ENCODE measurements at places on chromosomes 12 and 14.

DNA sequence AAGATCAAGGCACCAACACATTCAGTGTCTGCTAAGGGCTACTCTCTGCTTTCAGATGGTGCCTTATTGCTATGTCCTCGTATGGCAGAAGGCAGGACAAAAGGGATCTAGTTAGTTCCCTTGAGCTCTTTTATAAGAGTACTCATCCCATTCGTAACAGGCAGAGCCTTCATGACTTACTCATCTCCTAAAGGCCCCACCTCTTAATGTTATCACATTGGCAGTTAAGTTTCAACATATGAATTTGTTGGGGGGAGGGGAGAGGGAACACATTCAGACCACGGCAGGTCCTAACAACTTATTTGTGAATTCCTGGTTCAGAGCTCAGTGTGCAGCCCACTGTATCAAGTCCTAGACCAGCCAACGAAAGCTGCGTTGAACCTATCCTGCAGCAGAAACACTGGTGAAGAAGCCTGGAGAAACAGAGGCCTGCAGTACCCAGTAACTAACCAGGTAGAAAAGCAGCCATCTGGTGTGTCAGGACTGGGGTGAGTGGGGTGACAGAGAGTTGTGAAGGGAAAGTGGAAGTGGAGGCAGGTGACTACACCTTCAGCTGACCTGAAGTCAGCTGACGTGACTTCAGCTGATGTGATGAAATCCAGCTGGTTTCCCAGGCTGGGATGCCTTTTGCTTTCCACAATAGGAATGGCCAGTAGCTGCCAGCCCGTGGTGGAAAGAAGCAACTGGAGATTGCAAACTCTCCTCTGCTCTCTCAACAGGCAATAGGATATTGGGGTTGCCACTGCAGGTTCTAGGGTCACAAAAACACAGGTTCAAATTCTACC, 101.6 kb upstream of the PLXNC1 start:
- no peak for DNase-seq

- no peak for DNase-seq
Observed at GRCh38 chr12:1929985-1930802, 11.7 kb upstream of the CACNA2D4 start.

DNA sequence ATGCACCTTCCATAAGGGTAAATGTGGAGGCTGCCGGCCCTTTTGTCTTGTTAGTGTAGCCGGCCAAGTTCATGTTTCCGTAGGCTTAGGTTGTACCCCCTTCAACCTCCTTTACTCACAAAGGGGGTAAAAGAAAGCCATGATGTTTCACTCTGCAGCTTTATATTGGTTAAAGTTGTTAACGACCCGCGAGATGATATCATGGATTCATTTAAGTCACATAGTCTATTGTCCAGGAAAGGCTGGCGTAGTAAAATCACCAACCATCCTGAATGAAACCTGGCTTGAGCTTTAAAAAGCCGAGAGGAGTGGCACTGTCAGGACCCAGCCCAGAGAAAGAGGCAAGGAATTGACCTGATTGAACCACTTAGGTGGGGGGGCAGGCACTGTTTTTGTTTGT, 1.3 kb downstream of the UNG start:
- DNase-seq, result no peak

GRCh38 chr14:95300697-95301526, 18.8 kb downstream of the CLMN start:
- no peak for DNase-seq

GRCh38 chr12:107560899-107561285, 124.7 kb upstream of the PWP1 start:
- DNase-seq, result no peak

DNA sequence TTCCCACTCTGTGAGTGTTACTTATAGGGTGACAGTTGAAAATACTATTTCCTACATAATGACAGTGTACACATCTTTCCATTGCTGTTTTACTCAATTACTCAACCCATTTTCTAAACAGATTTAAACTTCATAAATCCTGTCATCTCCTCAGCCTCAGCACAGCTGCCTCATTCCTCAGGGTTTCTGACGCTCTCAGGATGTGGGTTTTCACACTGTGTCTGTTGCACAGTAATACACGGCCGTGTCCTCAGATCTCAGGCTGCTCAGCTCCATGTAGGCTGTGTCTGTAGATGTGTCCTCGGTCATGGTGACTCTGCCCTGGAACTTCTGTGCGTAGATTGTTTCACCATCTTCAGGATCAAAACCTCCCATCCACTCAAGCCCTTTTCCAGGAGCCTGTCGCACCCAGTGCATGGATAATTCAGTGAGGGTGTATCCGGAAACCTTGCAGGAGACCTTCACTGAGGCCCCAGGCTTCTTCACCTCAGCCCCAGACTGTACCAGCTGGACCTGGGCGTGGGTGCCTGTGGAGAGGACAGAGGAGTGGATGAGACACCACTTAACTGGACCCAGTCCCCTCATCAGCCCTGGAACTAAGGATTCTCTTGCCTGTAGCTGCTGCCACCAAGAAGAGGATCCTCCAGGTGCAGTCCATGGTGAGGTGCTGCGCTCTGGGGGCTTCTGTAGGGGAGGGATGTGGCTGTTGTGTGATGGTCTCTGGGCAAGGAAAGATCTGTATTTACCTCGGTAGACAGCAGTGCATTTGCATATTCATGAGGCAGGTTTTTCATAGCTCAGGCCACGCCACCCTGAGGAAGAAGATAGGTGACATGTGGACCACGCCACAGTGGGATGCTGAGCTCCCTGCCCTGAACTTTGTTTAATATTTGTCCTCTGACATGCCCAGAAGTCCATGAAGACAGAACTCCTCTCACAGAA, 750.2 kb downstream of the TMEM121 start:
- no peak for DNase-seq

DNA sequence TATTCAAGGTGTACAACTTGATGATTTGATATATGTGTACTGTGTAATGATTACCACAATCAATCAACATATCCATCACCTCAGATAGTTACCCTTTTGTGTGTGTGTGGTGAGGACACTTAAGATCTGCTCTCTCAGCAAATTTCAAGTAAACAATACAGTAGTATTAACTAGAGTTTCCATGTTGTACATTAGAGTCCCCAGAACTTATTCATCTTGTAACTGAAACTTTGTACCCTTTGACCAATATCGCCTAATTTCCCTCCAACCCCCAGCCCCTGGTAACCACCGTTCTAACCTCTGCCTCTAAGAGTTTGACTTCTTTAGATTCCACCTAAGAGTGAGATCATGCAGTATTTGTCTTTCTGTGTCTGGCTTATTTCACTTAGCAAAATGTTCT, 12.1 kb downstream of the ADCK1 start:
- no peak for DNase-seq

GRCh38 chr12:70571705-70572268, 65.4 kb downstream of the PTPRB start:
- DNase-seq, result no peak

DNA sequence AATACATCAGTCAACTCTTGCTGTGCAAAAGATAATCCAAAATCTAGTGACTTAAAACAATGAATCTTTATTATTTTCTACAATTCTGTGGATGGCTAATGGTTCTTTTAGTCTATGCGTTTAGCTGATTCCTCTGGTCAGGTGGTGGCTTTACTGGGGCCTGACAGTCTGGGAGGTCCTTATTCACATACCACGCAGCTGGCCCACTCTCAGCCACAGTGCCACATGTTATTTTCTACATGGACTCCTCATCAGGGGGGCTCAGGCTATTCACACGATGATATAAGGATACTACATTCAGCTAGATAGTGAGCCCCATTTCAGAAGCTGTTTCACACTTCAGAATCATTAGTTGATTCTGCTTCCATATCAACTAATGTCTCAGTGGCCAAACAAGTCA, 287.5 kb upstream of the MGAT4C start:
- DNase-seq, result no peak

DNA sequence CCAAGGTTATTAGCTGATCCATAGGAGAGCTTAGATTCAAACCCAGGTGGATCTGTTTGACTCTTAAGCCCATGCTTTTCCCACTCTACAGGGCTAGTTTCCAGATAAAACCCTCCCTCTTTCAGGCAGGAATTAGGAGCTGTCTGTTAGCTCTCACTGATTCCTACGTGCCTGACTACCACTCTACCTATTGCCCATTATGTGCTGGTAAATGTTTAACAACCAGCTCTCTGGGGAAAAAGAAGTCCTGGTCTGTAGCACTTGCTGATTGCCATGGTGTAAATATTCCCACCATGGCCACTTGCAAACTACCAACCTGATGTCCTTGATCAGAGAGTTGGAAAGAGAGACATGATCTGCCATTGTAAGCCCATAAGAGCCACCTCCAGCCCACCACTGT, 65.5 kb upstream of the BDKRB2 start:
- no peak for DNase-seq

- DNase-seq, result no peak
Observed at GRCh38 chr14:97217111-97217885, 420.1 kb downstream of the VRK1 start.

DNA sequence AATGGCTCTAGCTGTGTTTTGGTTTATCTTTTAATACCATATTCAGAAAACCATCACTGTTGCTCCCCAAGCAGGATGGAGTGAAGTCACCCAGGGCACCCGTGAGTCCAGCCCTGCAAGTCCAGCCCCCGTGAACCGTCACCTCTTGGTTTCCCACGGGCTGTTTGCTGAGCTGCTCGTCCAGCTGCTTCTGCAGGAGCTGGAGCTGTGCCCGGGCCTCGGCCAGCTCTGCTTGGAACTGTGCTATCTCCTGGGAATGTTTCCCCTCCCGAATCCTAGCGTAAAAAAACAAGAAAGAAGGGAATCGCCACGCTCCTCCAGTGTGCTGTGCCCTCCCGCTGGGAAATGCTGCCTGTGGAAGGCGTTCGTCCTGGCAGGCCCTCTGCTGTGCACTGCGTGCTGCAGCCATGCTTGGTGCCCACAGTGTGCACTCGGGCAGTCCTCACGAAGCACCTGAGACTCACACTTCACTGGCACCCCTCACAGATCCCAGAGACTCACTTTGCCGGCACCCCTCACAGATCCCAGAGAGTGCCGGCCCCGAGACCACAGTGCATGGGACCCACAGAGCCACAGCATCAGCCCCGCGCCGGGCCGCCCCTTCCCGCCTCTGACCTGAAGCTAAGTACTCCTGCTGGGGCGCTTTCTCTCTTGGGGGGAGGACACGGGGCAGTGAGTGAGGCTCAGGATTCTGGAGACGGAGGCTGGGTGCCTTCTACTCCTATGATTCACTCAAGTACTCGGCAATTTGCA, 15.4 kb upstream of the ANKLE2 start:
- no peak for DNase-seq

DNA sequence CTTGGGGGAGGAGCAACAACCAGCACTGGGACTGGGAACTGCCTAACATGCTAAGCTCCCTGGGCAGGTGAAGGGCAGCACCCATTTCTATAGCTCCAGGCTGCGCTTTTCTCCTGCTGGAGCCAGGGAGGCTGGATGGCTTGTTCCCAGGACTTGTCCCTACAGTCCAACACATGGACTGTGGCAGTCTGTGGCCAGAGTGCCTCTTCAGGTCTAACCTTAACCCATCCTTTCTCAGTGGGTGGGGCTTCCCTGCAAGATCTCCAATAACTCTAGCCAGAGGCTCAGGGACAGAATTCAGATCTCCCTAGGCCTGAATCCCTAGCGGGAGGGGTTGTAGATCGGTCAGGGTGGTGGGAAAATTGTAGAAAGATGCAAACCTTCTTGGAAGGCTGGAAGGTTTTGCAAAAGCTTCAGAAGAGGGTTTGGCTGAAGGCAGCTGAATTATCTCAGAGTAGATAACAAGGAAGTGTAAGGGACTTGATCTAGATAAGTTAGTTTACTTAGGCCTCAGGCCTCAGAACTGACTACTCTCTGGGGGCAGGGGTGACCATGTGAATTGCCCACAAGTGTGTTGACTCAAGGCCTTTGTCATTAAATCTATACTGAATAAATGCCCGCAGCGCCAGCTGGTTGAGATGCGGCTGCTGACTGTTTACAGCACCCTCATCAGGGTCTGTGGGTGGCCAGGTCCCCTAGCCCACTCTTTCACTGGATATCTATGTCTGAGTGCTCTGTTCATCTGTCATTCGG, 60.7 kb downstream of the SSPN start:
- no peak for DNase-seq

DNA sequence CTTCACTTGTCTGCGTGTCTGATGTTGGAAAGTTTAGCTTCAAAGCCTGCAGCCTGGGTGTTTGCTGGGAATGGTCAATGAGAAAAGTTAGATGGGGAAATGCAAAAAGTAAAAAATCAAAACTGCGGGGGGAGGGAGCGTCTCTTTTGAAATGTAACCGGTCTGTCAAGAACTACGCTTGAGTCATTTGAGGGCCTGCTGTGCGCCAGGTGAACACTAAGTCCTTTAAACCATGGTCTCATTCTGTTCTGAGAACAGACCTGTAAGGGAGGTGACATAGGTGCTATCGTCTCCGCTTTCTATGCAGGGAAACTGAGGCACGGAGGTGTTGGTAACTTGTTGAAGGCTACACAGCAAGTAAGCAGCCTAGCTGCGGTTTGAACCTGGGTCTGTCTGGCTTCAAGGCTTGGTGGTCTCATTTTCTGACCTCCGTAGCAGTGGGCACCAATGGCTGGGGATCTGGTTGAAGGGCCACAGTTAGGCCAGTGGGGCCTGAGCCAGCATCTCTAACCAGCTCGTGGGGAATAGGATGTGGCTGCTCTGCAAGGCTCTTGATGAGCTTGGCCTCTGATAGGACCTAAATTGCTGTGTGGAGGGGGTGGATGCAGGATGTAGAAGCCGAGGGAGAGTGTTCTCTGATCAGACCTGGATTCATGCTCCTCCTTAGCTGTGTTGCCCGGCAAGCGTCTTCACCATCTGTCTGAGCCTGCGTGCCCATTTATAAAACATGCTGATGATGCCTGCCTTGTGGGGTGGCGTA, 41.5 kb downstream of the KCTD10 start:
- DNase-seq, result no peak

DNA sequence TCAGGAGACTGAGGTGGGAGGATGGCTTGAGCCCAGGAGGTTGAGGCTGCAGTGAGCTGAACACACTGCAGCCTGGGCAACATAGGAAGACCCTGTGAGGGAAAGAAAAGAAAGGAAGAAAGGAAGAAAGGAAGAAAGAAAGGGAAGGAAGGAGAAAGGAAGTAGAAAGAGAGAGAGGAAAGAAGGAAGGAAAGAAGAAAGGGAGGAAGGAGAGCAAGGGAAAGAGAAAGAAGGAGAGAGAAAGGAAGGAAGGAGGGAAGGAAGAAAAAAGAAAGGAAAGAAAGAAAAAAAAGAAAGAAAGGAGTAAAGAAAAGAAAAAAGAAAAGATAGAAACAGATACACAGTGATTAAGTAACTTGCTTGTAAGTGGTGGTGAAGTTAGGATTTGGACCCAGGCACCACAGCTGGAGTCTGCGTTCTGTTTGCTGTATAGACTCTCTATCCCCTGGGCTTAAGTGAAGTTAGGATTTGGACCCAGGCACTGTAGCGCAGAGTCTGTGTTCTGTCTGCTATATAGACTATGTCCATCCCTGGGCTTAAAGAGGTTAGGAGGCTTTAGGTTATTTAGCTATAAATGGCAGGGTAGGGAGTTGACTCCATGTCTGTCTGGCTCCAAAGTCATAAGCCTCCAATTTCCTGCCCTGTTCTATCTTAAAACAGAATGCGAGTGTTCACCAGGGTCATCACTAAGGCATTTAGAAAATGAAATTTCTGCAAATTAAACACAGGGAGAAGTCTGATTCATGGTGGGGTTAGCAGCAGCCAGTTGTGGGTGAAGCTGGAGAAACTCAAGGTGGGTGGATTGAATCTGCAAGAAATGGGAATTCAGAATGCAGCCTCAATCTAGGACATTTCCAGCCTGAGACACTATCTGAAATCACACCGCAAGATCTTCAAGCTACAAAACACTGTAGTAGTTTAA, 13.3 kb upstream of the C12orf75 start:
- DNase-seq, result no peak

- DNase-seq, result peak; percentile 58
Observed at GRCh38 chr12:20372326-20373096, 4.2 kb downstream of the PDE3A start.

GRCh38 chr12:100593490-100593889, 20.0 kb downstream of the GAS2L3 start:
- DNase-seq, result peak; percentile 46
